ENCODE measurements at places on chromosomes 11 and 22.
A peak's percentile ranks its signal among the peaks of the same experiment; 100 is the strongest.

- DNase-seq, result no peak
Measured at GRCh38 chr11:134464981-134465730, 53.1 kb upstream of the B3GAT1 start.

DNA sequence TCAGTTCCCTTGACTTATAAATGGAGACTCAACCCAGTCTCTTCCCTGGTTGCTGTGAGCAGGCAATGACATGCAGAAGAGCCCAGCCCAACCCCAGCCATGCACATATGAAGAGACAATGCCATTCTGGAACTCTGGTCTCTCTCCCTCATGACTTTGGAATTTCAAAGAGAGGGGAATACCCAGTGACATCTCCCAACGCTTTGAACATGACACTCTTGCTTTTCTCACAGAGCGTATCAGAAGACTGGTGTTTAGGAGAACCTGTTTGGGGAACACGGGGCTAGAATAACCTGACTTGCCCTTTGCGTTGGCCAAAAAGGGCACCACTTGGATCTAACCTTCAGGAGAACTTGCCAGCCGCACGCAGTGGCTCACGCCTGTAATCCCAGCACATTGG, 12.9 kb downstream of the RANGAP1 start:
- no peak for DNase-seq

DNA sequence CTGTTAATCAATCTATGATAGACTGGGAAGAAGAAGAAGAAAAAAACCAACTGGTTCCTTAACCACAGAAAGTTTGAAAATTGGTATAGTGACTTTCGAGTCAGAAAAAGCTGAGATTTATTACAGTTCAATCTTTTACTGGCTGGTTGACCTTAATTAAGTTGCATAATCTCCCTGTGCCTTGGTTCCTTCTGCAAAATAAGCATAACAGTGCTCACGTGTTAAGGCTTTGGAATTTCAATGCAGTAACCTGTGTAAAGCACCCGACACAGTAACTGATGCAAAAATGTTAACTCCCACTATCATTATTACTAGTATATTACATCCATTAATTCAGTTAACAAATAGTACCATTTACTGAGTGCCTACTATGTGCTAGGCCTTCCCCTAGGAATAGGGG, 22.6 kb upstream of the E2F8 start:
- DNase-seq, result no peak

DNA sequence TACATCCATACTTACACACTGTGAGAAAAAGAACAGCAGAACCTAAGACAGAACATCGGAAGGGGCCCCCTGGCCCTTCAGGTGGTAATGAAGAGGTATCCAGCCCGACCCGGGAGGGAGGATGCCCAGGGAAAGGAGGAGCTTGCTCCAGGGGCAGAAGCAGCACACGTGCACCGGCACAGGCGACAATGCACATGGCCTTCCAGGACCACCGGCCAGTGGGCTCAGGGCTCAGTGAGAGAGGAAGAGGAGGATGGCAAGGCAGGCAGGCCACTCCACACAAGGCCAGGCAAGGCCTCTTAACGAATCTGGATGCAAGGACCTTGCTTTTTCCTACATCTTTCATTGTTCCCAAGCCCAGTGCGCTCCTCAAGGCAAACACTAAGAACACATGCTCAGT, 52.6 kb downstream of the MICAL3 start:
- no peak for DNase-seq

DNA sequence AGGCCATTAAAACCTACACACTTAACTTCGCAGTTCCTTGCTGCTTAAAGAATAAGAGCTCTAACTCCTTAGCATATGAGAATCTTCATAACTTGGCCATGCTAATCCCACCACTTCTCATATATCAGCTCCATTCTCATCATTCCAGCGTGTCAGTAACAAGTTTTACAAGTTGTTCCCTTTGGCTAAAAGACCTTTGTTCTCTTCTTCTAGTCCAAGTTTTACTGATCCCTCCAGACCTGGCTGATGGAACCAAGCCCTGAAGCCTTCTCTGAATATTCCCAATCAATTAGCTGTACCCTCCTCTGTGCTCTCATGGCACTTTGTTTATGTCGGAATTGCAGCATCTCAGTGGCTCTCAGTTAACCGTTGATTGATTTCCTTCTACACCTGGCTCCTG, 35.8 kb downstream of the GAB2 start:
- peak; percentile 10 for DNase-seq

DNA sequence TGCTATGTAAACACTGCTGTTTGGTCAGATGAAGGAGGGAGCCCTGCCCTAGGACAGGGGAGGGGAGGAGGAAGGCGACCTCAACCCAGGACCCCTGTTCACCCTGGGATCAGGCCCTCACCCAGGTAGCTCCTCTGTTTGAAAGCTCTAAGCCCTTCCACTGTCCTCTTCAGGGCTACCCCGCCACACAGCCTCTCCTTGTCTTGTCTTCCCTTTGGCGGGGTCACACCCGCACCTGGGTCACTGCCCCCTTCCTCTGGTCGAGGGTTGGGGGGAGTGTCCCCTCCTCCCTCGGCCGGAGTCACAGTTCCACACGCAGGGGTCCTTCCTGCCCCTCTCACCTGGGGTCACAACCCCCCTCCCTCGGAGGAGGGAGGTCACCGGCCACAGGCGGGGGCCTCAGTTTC, 463 bp upstream of the PTPMT1 start:
- no peak for DNase-seq

DNA sequence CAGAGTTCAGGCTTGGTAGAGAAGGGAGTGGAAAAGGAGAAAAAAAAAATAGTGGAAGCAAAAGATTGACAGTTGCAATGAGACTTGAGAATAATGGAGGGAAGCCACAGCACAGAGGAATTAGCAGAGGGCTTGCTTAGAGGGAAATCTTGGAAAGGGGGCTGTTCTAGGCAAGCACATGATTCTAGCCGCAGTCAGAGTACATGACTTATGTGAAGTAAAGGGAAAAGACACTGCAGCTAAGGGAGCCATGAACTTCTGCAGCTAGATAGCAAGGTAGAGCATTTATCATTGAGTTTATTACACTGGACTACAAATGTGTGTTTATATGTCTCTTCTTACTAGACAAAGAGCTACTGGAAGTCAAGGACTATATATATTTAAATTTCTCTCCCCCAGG, 144.0 kb upstream of the OPCML start:
- no peak for DNase-seq
